ENCODE measurements at places on chromosomes 13 and 19. TPM values are rescaled to one million over a fixed set of nuclear protein-coding genes. Genes with fewer than 3 reads are reported as not detected.

GRCh38 chr13:97234236-97234635, 12.1 kb downstream of the MBNL2 start:
- peaks cover 97% of the 10 kb centered on the region for H3K27me3 ChIP-seq
- no peak for DNase-seq
- H3K4me3 ChIP-seq: no peak overlapping the region
- H3K27ac ChIP-seq: no peak overlapping the region

GRCh38 chr13:100899720-100900316, 225.2 kb upstream of the TMTC4 start:
- no peaks in the 10 kb centered on the region for H3K27me3 ChIP-seq
- no peak overlapping the region for H3K4me3 ChIP-seq
- H3K4me1 ChIP-seq: no peaks in the 10 kb centered on the region
- no peak overlapping the region for H3K27ac ChIP-seq

- DNase-seq: peak; percentile 78
- peak overlapping the region; percentile 40 for H3K4me3 ChIP-seq
- H3K27ac ChIP-seq: no peak overlapping the region
- H3K36me3 ChIP-seq: no peaks in the 10 kb centered on the region
- peaks cover 19% of the 10 kb centered on the region for H3K4me1 ChIP-seq
These were observed 34.2 kb upstream of the PNMA8B start for GRCh38 chr19:46529622-46530451.

Gene VWA8
- total RNA-seq: 32.5 TPM

Gene CD37
- total RNA-seq: not detected

GRCh38 chr19:38046254-38047048, 139.4 kb downstream of the SIPA1L3 start:
- peaks cover 22% of the 10 kb centered on the region for H3K4me1 ChIP-seq
- no peak for DNase-seq
- no peaks in the 10 kb centered on the region for H3K27me3 ChIP-seq
- no peak overlapping the region for H3K4me3 ChIP-seq
- no peaks in the 10 kb centered on the region for H3K36me3 ChIP-seq

DNA sequence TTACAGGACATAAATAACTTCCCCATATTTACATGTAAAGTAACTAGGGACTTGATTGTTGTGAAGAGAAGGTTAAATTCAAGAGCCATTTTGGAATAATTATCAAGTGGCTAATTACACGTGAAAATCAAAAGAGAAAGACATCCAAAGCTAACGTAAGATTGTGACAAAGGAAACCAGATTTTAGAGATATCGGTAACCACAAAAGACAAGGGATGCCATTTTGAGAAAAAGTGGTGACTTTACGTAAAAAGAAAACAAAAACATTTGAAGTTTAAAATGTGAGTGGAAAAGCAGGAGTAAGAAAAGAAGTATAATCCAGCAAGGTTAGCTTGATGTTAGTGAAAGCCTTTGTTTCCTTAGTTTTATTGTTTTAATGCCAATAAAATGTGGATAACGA, 10.9 kb upstream of the VWA8 start:
- H3K4me3 ChIP-seq: no peak overlapping the region
- H3K27ac ChIP-seq: no peak overlapping the region
- H3K36me3 ChIP-seq: no peaks in the 10 kb centered on the region

DNA sequence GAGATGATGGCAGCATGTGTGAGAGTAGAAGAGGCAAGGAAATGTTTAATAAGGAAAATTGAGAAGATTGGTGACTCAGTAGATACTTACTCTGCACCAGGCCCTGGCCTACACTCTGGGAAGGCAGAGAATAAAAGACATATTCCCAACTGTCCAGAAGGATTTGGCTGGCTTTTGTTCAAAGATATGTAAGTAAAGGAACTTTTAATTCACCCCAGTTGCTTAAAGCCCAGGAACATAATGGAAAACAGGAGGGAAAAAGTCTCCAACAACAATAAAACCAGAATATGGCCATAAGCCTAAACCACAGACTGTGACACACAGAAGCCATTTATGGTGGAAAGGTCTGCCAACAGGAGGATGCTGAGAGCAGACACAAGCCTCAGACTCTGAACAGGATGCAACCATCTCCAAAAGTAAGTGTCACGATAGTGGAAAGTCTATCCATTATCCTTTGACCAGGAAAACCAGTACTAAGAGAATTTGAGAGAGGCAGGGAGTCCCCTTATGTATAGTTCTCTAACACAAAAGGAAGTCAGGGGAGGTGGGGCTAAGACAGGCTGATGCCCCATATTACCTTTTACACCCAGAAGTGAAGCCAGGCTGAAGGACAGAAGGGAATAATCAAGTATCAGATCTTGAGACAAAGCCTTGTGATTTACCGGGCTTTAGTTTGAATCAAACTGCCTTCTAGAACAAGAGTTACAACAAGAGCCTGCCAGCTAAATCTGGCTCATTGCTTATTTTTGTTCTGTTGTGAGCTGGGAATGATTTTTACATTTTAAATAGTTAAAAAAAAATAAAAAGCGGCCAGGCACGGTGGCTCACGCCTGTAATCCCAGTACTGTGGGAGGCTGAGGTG, 169.5 kb upstream of the STARD13 start:
- H3K36me3 ChIP-seq: no peaks in the 10 kb centered on the region
- H3K27me3 ChIP-seq: no peaks in the 10 kb centered on the region

DNA sequence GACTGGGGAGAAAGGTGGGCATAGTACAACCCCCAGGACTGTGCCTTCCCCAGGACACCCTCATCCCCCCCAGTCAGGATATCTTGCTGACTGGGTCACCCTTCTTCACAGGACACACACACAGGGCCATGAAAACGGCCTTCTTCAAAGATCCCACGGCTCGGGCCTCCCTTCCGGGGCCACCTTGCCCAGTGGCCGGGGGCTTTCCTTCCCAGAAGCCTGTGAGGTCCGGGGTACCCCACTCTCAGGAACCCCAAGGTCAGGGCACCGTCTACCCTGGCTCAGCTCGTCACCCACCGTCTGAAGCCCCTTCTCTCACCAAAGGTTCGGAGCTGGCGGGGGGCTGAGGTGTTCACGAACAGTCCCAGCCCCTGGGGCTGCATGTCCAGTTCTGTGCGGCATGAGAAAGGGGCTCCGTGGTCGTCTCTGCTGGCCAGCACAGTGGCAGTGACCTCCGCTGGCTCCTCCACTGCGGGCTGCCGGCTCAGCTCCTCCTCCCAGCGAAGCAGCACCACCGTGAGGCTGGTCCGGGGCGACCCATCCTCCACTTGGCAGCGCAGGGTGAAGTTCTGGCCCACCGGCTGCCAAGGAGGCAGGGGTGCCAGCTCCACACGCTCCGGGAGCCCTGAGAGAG, 2.1 kb upstream of the RAVER1 start:
- no peak overlapping the region for H3K27ac ChIP-seq
- H3K27me3 ChIP-seq: no peaks in the 10 kb centered on the region
- no peaks in the 10 kb centered on the region for H3K36me3 ChIP-seq
- peak overlapping the region; percentile 99 for H3K4me3 ChIP-seq
- H3K4me1 ChIP-seq: peaks cover 32% of the 10 kb centered on the region

DNA sequence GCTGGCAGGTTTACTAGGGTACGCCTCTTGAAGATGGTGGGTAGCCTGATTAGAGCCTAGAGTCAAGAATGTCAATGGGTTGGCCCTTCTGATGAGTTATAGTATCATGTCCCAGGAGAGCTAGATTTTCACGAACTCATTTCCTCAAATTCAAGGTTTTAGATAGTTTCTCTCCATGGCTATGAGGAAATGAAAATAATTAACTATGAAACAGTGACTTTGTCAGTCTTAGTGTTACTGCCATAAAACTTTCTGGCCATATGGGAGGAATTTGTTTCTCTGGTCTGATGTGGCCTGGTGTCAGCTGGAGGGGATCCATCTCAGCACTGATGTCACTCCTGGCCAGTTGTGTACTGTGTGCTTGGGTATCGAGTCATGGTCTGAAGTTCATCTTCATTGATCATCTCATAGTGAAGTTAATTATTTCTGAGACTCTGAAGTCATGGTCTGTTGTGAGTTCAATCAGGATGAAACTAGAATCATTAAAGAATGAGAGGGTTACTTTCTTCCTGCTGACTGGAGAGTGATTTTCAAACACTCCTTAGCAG, 49.4 kb upstream of the TNFSF11 start:
- no peak for DNase-seq
- no peaks in the 10 kb centered on the region for H3K36me3 ChIP-seq
- H3K4me1 ChIP-seq: no peaks in the 10 kb centered on the region

DNA sequence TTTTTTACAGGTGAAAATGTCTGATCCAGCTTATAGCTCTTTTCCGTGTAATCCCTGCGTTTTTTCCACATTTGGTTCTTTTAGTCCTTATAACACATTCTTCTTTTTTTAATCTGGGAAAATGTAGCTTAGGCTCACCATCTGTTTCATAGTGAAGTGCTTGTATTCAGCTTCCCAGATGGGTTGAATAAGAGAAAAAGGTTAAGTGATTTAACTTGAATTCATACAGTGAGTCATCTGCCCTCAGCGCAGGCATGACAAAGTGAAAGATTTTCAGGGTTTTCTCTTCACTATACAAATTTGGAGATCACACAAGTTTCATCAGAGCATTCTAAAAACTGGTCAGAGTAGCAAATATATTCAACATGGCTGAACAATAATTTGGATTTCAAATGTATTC, 224.8 kb downstream of the SPRY2 start:
- no peaks in the 10 kb centered on the region for H3K27me3 ChIP-seq
- no peak overlapping the region for H3K4me3 ChIP-seq
- H3K27ac ChIP-seq: no peak overlapping the region
- peaks cover 6% of the 10 kb centered on the region for H3K4me1 ChIP-seq
- no peaks in the 10 kb centered on the region for H3K36me3 ChIP-seq
- DNase-seq: no peak

Gene MAN2B1
- total RNA-seq: 73.8 TPM

DNA sequence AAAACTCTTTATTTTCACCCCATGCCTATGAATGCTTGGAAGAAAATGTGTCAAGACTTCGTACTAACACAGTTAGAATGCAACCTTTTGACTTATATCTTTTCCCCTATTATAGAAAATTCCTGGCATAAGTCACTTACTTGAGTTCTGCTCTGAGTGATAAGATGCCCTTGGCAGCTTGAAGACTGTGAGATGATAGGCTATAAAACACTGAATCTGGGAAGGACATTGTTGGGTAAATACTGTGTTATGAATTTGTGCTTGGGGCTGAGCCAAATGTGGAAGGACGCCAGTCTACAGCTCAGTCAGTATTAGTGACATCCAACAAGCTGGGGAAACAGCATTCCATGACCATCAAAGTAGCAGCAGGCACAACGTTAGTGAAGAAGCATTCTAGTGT, 368.0 kb upstream of the SGCG start:
- DNase-seq: no peak
- H3K36me3 ChIP-seq: no peaks in the 10 kb centered on the region
- peaks cover 17% of the 10 kb centered on the region for H3K4me1 ChIP-seq
- H3K27ac ChIP-seq: no peak overlapping the region
- no peak overlapping the region for H3K4me3 ChIP-seq
- no peaks in the 10 kb centered on the region for H3K27me3 ChIP-seq

Gene ZNF681
- total RNA-seq: 16.8 TPM

GRCh38 chr13:35698911-35699576, 222.6 kb upstream of the MAB21L1 start:
- no peaks in the 10 kb centered on the region for H3K27me3 ChIP-seq
- H3K4me3 ChIP-seq: no peak overlapping the region
- no peak overlapping the region for H3K27ac ChIP-seq

GRCh38 chr19:18160971-18161635, 8.1 kb downstream of the PIK3R2 start:
- H3K36me3 ChIP-seq: peaks cover 4% of the 10 kb centered on the region
- H3K4me1 ChIP-seq: peaks cover 10% of the 10 kb centered on the region
- no peak overlapping the region for H3K27ac ChIP-seq
- DNase-seq: peak; percentile 82
- H3K4me3 ChIP-seq: peak overlapping the region; percentile 42
- H3K27me3 ChIP-seq: no peaks in the 10 kb centered on the region

DNA sequence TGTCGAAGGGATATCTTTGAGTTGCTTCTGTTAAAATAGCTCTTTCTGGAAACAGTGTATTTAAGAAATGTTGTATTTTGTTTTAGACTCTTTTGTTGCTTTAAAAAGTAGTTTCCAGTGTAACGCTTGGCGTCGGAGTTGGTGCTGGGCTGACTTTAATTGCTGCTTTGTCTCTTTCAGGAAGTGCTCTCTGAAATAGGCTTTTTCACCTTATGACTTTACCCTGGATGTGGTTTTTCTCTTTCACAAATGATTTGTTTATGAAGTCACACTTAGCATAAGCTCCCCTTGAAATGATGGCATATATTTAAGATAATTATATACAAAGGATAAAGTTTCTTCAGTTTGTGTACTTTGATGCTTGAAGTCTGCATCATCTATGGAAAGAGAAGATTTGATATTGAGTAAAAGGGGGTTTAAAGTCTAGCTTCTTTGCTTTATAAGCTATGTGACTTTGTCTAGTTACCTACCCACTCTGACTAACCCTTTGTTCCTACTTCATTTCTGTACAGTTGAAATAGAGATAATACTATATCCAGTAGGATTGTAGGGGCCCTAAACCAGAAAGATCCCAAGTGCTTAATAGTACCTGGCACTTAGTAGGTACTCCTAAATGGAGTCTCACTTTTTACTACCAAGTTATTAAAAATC, at the start of gene GPR18:
TSS of gene GPR18 (minus strand) at position 170 of the 651 bp plus-strand sequence. CDS start 2,507 bp downstream, outside the sequence.
- no peaks in the 10 kb centered on the region for H3K36me3 ChIP-seq
- H3K4me3 ChIP-seq: no peak within 1 kb of the TSS
- no peak for DNase-seq

GRCh38 chr19:49106648-49107135, 7.5 kb upstream of the LIN7B start:
- H3K27ac ChIP-seq: peak overlapping the region; percentile 32
- no peak overlapping the region for H3K4me3 ChIP-seq
- H3K27me3 ChIP-seq: no peaks in the 10 kb centered on the region
- DNase-seq: peak; percentile 81
- H3K36me3 ChIP-seq: 0 out of 2 replicates have a peak, but pooled peaks cover 10% of the 10 kb centered on the region

- no peaks in the 10 kb centered on the region for H3K36me3 ChIP-seq
- peaks cover 87% of the 10 kb centered on the region for H3K27me3 ChIP-seq
- no peak overlapping the region for H3K27ac ChIP-seq
- DNase-seq: peak; percentile 76
- peaks cover 56% of the 10 kb centered on the region for H3K4me1 ChIP-seq
- H3K4me3 ChIP-seq: no peak overlapping the region
These were observed 1.1 kb downstream of the SOX1 start for GRCh38 chr13:112067871-112068539.

GRCh38 chr13:77429320-77430142, 102.6 kb upstream of the MYCBP2 start:
- no peaks in the 10 kb centered on the region for H3K36me3 ChIP-seq
- DNase-seq: no peak
- no peaks in the 10 kb centered on the region for H3K4me1 ChIP-seq

- H3K36me3 ChIP-seq: no peaks in the 10 kb centered on the region
- H3K4me1 ChIP-seq: no peaks in the 10 kb centered on the region
- no peak overlapping the region for H3K4me3 ChIP-seq
- no peak for DNase-seq
- H3K27ac ChIP-seq: no peak overlapping the region
These were observed 20.8 kb upstream of the ZNF835 start for GRCh38 chr19:56692206-56692895.

GRCh38 chr13:98990701-98991100, 12.8 kb upstream of the DOCK9 start:
- no peaks in the 10 kb centered on the region for H3K36me3 ChIP-seq
- H3K4me1 ChIP-seq: peaks cover 23% of the 10 kb centered on the region
- H3K27me3 ChIP-seq: no peaks in the 10 kb centered on the region
- no peak overlapping the region for H3K27ac ChIP-seq
- no peak overlapping the region for H3K4me3 ChIP-seq

GRCh38 chr19:13987101-13987890, 18.8 kb downstream of the RFX1 start:
- no peaks in the 10 kb centered on the region for H3K27me3 ChIP-seq
- no peaks in the 10 kb centered on the region for H3K36me3 ChIP-seq
- peak overlapping the region; percentile 92 for H3K27ac ChIP-seq
- no peak for DNase-seq
- H3K4me1 ChIP-seq: peaks cover 44% of the 10 kb centered on the region
- peak overlapping the region; percentile 39 for H3K4me3 ChIP-seq
